ENCODE measurements at places on chromosomes 12 and 14.

GRCh38 chr14:21014761-21015190 lies 10.1 kb downstream of the NDRG2 start:
- DNase-seq: peak; percentile 95

- no peak for DNase-seq
Observed at GRCh38 chr12:52767020-52767379, 10.1 kb downstream of the KRT76 start.

- no peak for DNase-seq
Observed at GRCh38 chr14:87111126-87111525, 881.9 kb downstream of the GALC start.

GRCh38 chr12:27973487-27973890 lies 956 bp upstream of the PTHLH start:
- DNase-seq: no peak
